ENCODE measurements at places on chromosomes 13 and 19.

GRCh38 chr19:1451916-1452801 lies 2.2 kb downstream of the APC2 start:
- DNase-seq = no peak

GRCh38 chr13:40550130-40550529 lies 116.3 kb downstream of the FOXO1 start:
- DNase-seq = no peak

- no peak for DNase-seq
Observed at GRCh38 chr19:32174386-32175113, 170.9 kb upstream of the ZNF507 start.

- DNase-seq = no peak
Observed at GRCh38 chr19:28428663-28429348, 784.1 kb downstream of the UQCRFS1 start.

GRCh38 chr13:72218966-72219365 lies 352.0 kb upstream of the DACH1 start:
- no peak for DNase-seq

DNA sequence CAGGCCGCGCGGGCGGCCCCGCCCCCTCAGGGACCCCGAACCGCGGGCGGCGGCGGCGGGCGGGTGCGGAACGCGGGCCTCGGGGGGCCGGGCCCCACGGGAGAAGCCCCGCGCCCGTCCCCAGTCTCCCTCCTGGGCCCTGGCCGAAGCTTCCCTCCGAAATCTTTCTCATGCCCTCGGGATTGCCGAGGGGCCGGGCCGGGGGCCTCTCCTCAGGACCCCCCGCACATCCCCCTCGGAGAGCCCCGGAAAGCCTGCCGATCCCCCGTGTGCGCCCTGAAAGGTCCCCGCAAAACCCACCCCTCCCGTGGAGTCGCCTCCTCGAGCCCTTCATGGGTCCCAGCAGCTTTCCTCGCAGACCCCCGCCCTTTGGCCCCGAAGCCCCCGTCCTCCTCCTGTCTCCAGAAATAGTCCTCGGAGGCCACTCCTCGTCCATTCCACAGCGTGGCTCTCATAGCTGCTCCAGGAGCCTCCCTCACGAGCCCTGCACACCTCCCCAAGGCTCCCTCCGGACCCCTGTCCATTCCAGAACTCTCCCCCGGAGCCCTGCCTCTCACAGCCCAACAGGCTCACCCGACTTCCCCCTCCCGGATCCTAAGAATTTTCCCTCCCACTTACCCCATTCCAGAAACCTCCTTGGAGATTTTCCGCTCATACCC lies 555 bp downstream of the SAMD4B start:
- no peak for DNase-seq

- DNase-seq = no peak
Observed at GRCh38 chr13:59230484-59231264, 933.1 kb downstream of the DIAPH3 start.

- no peak for DNase-seq
Observed at GRCh38 chr13:49029570-49029969, 53.9 kb downstream of the FNDC3A start.

- DNase-seq = no peak
Observed at GRCh38 chr13:64551755-64552154, 2678.4 kb downstream of the PCDH9 start.

DNA sequence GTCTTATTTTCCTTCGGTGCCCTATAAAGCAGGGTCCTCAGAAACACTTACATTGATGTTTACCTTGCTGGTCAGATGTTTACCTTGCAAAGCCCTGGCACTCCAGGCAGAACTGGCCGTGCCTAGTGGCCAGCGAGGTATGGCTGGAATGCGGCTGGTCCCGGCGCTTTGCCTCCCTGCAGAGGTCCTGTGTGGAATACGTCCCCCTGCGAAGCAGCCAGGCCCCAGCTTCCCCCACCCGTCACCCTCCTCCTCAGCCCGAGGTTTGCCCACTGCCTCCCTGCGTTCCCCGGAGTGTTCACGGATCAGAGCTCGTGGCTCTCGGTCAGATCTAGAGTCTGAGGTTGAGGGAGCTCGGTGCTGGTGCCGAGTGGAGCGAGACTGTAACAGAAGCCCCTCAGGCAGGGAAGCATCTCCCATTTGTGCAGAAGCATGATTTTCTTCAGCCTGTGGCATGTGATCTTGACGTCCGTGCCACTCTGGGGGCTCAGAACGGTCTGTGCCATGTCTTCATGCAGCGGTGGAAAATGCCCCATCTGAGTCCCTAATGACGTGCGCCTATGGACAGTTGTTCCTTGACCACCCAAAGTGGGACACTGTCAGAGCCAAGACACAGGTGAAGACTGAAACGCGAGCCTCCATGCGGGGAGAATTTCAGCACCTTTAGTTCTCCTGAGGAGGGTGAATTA lies 54.8 kb upstream of the SOX1 start:
- no peak for DNase-seq

DNA sequence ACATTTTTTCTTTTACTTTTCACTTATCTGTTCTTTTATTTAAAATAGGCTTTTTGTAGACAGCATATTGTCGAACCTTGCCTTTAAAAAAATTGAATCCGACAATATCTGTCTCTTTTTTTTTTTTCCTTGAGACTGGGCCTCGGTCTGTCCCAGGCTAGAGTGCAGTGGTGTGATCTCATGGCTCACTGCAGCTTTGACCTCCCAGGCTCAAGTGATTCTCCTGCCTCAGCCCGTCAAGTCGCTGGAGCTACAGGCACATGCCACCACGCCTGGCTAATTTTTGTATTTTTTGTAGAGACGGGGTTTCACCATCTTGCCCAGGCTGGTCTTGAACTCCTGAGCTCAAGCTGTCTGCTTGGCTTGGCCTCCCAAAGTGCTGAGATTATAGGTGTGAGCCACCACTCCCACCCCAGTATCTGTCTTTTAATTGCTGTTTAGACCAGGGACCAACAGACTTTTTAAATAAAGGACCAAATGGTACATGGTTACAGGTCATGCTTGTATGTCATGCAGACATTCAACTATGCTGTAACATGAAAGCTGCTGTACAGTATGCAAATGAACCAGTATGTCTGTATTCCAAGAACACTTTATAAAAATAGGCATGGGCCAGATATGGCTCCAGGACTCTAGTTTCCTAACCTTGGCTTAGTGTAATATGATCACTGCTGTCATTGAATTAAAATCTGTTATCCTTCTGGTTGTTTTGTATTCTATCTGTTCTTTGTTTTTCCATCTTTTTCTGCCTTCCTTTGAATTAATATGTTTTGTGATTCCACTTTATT lies 80.3 kb downstream of the GJA3 start:
- no peak for DNase-seq

GRCh38 chr19:17739121-17739875 lies 12.0 kb upstream of the FCHO1 start:
- peak; percentile 59 for DNase-seq

DNA sequence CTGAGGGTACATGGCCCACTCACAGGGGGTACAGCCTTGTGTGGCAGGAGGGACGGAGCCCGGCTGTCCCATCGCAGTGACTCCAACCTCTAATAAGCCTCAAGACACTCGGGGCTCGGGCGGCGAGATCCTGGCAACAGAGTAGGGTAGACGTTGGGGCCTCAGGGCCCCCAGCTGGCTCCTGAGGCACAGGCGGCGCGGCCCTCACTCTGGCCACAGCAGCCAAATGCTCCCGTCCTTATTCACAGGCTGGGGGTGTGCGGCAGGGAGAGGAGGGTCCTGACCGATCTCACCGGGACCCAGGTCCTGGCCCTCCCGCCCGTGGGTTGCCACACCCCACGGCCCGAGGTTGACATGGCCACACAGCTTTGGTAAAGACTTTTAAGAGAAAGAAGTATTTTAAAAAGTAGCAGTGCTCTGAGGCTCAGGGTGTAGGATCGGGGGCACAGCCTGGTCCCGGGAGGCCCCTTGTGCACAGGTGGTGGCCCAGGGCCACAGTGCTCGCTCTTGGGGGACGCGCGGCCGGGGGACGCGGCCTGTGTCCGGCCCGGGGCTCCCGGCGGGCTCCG lies 7.6 kb downstream of the SLC39A3 start:
- no peak for DNase-seq

GRCh38 chr19:19652482-19653295 lies 9.2 kb upstream of the GMIP start:
- DNase-seq = no peak

GRCh38 chr13:48654511-48654910 lies 782 bp downstream of the CYSLTR2 start:
- DNase-seq = no peak

- no peak for DNase-seq
Observed at GRCh38 chr19:35224681-35225571, 3.6 kb downstream of the FAM187B start.

- no peak for DNase-seq
Observed at GRCh38 chr13:26987486-26988013, 184.1 kb downstream of the USP12 start.

DNA sequence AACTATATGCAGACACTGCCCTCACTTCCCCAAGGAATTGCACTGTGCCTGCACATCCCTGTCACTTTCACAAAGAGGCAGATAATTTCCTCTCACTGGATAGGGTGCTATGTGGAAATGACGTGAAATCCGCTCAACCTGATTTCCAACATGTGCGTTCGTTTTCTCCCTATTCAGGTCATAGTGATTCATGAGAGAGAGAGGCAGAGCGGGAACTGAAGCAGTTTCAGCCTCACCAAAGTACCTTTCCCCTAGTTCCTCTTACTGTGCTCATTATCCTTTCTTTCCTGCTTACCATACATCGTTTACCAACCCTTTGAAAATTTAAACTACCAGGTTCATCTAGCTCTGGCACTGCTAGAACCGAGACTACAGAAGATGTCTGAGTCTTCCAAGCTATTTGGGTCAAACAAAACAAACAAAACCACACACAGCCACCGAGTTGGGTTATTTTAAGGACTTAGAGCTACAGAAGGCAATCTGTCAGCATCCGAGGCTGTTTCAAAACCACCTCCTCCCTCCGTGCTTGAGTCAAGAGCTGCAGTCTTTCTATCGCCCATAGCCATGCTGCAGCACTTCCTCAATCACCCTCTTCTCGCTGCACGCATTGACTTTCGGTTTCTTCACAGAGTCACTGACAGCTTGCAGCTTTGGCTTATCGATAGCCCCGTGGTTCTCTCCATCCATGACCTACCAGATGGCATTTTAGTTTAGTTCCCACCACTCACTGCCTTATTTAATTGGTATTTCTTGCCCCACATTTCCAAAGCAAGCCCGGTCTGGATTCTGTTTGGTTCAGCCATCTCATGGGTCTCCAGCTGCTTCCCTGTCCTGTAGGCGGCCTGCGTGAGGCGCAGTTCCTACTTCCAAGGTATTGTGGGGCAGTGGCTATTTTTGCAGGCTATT lies 1395.8 kb downstream of the EFNB2 start:
- DNase-seq = peak; percentile 71

DNA sequence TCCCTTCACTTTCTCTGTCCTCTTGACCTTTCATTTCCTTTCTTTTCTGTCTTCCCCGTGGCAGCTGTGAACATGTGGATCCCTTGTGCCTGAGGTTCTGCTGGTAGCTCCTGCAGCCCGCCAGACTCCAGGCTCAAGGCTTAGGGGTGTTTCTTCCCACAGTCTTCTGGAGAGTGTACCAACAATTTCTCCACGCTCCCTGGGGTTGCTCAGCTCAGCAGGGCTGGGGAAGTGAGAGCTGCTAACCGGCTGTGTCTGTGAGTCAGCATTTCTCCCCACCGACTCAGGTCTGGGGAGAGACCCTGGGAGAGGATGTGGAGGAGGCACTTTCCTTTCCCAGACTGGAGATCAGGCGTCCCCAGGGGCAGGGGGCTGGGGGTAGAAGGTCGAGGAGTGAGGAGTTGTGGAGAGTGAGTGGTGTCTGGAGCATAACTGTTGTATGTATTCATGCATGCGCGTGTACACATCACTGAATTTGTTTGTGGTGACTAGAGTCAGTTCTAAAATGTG lies 193.6 kb downstream of the KCNRG start:
- peak; percentile 8 for DNase-seq

- DNase-seq = no peak
Observed at GRCh38 chr19:16013181-16013850, 63.0 kb upstream of the TPM4 start.

- peak; percentile 64 for DNase-seq
Observed at GRCh38 chr19:41530761-41531301, 45.1 kb upstream of the CEACAM21 start.

GRCh38 chr13:76846363-76846762 lies 39.8 kb downstream of the KCTD12 start:
- DNase-seq = no peak

GRCh38 chr13:69468624-69469023 lies 639.0 kb upstream of the ATXN8OS start:
- DNase-seq = no peak

- DNase-seq = peak; percentile 19
Observed at GRCh38 chr13:50911081-50911631, 1.6 kb downstream of the RNASEH2B start.

GRCh38 chr19:33634361-33635091 lies 12.8 kb downstream of the CHST8 start:
- no peak for DNase-seq

GRCh38 chr13:102333320-102334198 lies 68.3 kb downstream of the FGF14 start:
- DNase-seq = no peak

- no peak for DNase-seq
Observed at GRCh38 chr13:51681037-51681678, 96.9 kb downstream of the WDFY2 start.

- no peak for DNase-seq
Observed at GRCh38 chr13:106506286-106506685, 29.2 kb downstream of the EFNB2 start.

GRCh38 chr13:98822225-98822606 lies 69.7 kb upstream of the SLC15A1 start:
- DNase-seq = no peak
